NCI-H774 (cell line): ENCODE measurements at places on chromosomes 7 and 10.

- DNase-seq: peak; percentile 26
Measured at GRCh38 chr7:33185786-33186185, 56.4 kb downstream of the BBS9 start.

- DNase-seq: peak; percentile 18
Measured at GRCh38 chr7:111089822-111090426, 1.0 kb upstream of the LRRN3 start.

DNA sequence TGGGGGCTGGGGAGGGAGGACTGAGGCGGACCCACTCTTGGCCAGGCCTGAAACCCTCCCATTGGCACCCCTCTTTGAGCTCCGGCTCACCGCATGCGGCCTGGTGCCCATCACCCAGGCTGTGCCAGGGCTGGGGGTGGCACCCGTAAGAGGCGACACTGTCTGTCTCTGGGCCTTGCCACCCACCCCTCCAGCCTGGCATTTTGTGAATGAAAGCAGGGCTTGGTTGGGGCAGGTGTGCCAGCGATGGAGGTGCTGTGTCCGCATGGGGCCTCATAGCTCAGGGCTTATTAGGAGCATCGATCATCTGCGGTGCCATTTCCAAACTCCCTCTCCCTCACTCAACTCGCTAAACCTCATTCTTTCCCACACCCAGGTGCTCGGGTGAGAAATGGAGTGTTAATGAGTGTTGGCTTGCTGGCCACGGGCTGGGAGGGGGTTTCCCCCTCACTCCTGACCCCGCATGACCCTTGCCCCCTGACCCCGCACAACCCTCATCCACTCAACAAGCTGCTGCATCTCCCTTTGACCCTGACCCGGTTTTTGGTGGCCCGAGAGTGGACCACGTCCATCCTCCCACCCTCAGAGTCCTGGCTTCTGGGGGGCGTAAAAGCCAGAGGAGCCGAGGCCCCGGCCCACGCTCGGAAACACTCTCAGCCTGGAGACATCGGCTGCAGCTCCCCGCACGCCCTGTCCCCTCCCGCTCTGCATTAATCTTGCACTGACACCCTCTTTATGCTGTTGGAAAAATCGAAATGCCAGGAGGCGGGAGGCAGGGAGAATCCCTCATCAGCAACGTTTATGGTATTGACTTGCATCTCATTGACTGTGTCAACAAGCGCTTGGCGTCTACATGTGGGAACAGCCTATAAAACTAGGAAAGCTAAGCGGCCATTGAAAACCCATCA, 161.2 kb downstream of the DNAJB6 start:
- no peak for DNase-seq

- no peak for DNase-seq
Measured at GRCh38 chr10:1600861-1601260, 136.5 kb downstream of the ADARB2 start.

- no peak for DNase-seq
Measured at GRCh38 chr10:102599565-102600327, 44.5 kb upstream of the TRIM8 start.

DNA sequence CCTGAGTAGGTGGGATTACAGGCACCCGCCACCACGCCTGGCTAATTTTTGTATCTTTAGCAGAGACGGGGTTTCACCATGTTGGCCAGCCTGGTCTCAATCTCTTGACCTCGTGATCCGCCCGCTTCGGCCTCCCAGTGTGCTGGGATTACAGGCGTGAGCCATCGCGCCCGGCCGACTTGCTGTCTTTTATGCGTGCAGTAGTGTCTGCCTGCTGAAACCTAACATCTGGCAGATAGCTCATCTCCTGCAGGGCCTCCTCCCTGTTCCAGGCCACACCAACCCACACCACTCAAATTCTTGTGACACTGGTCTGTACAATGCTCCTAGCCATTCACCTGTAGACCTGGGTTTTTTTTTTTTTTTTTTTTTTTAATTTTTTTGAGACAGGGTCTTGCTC, 41.5 kb downstream of the BAIAP2L1 start:
- no peak for DNase-seq

DNA sequence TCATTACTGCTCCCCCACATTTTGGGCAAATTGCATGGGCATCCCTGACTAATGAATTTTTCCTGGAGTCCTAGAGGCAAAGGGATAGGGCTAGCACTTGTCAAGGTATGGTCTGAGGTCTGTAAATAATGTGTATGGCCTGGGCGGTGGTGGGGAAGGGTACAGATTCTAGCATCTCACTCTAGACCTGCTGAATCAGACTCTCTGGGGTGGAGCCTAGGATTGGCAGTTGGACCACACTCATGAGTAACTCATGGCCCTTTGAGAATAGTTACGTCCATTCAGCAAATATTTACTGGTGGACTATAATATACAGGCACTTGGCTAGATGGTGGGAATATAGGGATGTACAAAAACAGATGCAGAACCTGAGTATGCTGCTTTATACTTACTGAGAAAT, 118.0 kb downstream of the CELF2 start:
- no peak for DNase-seq

DNA sequence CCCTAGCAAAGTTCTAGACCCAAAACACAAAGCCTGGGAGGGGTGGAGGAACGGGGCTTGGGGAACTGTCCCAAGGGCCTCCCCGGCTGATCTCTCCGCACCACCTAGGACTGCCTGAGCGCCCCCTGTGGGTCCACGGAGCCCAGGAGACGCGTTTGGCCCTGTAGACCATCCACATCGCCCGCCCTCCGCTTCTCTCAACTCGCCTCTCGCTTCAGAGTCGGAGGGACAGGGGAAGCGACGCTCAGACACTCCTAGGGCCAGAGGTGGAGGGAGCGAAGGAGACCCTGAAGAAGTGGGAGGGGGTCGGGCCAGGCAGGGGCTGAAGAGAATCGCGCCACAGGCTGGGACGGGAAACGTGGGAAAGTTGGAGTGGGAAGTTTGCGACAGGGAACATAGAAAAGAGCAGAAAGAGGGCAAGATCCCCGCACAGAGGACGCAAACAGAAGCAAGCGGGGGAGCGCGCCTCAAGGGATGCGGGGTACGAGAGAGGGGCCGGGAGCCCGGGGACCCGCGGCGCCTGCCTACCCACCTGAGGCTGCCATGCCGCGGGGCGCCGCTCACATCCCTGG, 378 bp downstream of the PIK3AP1 start:
- DNase-seq: no peak

DNA sequence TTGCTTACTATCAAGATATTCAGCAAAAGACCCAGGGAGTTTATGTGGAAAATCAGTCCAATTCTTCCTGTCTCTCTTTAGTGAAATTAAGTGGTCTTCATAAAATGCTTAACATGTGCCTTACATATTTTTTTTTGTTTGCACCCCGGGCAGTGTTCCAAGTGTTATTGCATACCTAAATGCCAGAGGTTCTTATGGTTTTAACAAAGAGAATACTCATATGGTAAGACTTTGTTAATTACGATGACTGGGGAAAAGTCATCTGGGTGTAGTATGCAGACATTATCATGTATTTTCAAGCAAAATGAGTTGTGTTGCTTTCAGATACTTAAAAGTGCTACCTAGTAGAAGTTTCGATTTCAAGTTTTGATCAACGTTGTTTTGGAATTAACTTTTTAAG, 82.6 kb downstream of the PRKG1 start:
- no peak for DNase-seq

GRCh38 chr10:133260895-133261725, 15.6 kb downstream of the ADAM8 start:
- no peak for DNase-seq

DNA sequence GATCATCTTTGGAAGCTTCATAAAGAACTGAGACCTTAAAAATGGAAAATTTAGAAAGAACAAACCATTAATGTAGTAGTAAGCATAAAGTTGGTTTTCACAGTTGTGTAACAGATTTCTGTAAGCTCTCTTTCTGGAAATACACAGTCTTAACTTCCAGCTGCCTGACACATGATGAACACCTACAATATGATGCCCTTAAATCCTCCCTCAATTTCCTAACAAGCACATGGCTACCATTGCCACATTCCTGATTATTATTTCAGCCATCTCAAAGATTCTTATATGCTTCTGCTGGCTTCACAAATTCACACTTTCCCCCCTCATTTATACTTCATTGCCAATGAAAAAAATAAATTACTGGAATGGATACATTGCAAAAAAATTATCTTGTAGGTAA, 49.4 kb downstream of the PLXDC2 start:
- no peak for DNase-seq

DNA sequence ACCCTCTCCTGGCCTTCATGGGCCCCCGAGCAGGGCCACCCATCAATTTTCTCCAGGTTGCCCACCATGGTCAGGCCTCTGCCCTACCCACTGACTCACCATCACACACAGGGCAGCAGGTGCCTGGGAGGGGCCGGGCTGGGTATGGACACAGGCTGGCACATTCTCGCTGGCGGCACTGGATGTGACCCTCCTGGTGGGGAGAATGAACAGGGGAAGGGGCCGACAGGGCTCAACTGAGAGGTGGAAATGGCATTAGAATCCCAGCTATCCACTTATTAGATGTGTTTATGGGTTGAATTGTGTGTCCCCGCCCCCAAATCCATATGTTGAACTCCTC, 16.4 kb downstream of the KCP start:
- DNase-seq: no peak

GRCh38 chr10:128723631-128724205, 597.5 kb upstream of the MKI67 start:
- DNase-seq: no peak

DNA sequence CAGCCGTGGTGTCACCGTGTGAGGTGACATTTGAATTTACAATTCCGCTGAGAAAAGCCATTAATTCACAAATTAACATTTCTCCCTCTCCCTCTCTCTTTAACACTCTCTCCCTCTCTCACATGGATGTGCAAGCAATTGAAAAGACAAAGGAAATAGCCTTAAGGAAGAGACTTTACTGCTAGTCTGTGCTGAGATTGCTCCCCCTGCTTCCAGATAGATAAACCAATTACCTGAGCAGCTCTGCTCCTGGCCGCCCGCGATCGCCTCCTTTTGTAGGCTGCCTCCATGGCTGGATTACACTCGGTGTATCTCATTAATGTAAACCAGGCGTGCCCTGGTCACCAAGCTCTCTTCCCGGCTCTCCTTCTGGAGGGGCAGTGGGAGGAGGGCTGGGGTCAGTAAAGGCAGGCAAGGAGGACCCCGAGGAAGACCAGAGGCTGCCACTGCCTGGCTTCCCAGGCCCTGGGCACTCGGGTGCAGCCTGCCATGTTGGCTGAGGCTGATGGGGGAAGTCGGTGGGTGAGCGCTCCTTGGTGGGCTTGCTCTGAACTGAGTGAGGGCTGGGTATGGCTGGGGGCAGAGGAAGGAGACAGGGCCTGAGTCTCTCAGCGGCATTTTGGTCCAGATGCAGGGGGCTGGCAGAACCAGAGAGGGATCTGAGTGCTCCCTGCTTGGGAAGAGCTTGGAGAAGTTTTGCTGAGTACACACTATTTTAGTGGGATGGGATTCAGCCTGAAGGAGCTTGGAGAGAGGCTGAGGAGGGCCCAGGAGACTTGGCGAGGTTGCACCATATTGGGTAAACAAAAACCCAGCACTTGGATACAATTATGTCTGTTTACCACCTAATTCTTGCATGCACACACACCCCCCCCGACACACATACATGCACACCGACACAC, 42.9 kb downstream of the PAX2 start:
- no peak for DNase-seq

DNA sequence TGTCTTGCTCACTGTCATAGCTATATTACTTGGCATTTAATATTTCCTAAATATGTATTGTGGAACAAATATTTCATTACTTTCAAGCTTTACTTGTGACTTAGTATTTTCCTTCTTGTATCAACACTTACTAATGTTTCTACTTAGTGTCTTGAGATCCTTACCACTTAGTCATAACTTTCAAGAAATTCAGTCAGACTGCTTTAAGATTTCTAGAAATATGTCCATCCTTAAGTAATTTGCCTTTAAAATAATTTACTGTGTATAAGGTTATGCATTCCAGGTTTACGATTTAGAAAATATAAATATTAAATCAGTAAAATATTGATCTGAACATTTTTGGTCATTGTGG, 87.3 kb upstream of the CSTF2T start:
- DNase-seq: no peak

- DNase-seq: no peak
Measured at GRCh38 chr7:113282875-113283274, 164.5 kb upstream of the SMIM30 start.

- DNase-seq: no peak
Measured at GRCh38 chr10:49478819-49479218, 60.1 kb downstream of the ERCC6 start.

- DNase-seq: no peak
Measured at GRCh38 chr10:7948371-7949000, 106.0 kb upstream of the GATA3 start.

GRCh38 chr10:92880233-92880861, 32.0 kb downstream of the EXOC6 start:
- peak; percentile 1 for DNase-seq

DNA sequence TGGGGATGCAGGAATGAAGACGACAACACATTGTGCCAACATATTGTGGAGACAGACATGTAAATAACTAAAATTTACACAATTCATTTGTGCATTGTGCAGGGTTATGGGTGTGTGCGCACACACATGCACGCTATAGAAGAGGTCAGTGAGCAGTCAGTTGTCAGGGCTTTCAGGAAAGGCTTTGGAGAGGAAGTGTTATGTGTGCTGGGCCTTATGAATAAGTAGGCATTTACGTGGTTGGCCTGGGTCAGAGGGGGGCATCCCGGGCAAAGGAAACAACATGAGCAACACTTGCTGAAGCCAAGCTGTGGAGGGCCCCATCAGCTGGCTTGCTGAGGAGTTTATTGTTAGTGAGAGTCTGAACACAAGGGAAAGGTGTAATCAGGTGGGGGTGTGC, 4.1 kb downstream of the PRXL2A start:
- DNase-seq: no peak

DNA sequence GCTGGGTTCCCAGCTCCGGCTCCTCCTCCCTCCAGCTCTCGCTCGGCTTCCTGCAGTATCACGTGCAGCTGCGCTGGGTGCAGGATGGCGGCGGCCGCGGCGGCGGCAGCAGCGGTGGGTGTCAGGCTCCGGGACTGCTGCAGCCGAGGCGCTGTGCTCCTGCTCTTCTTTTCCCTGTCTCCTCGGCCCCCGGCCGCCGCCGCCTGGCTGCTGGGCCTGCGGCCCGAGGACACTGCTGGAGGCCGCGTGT, at the start of gene CNNM1:
Gene CNNM1, plus strand, starts transcription at position 53 of the 250 bp plus-strand sequence. Its CDS starts 32 bp downstream, at position 85.
- DNase-seq: no peak

DNA sequence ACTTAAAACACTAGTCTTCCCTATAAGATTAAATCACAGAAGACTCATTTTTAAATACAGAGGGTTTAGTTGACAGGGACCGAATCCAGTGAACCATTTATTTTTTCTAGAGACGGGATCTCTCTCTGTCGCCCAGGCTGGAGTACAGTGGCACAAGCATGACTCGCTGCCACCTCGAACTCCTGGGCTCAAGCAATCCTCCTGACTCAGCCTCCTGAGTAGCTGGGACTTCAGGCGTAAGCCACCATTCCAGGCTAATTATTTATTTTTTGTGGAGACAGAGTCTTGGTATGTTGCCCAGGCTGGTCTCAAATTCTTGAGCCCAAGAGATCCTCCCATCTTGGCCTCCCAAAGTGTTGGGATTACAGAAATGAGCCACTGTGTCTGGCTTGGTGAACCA, 20.9 kb upstream of the LYZL1 start:
- DNase-seq: no peak
